ENCODE measurements at places on chromosomes 12 and 14. TPM values are rescaled to one million over a fixed set of nuclear protein-coding genes. Genes with fewer than 3 reads are reported as not detected.

DNA sequence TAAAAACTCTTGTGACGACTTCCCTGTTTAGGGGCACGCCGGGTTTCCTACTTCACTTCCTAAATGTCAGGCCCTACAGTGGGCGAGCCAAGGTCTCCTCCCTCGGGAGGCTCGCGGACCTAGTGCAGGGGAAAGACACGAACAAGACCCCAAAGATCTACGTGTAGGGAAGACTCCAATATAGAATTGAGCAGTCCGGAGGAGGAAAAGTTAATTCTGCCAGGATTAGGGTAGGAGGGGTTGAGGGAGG is 564 bp downstream of the ATXN3 start:
- no peak for DNase-seq

TMEM30B gene
- 1.2 TPM for polyA plus RNA-seq

ZNF10 gene
- 6.8 TPM for polyA plus RNA-seq

GRCh38 chr12:57009949-57010626 is 3.7 kb upstream of the ZBTB39 start:
- DNase-seq, result no peak

METAP2 gene
- 123 TPM for polyA plus RNA-seq

- no peak for DNase-seq
Observed at GRCh38 chr14:22508150-22508457, 80.9 kb downstream of the DAD1 start.

- DNase-seq, result peak; percentile 74
Observed at GRCh38 chr12:14892726-14893505, 7.3 kb upstream of the MGP start.

GRCh38 chr14:67532998-67533753 is at the start of gene PLEKHH1:
Gene PLEKHH1 (plus strand): TSS chr14:67533290. CDS start chr14:67541868, 8,578 bp downstream.
- no peak for DNase-seq
